ENCODE measurements at places on chromosomes 7 and 10. TPM values are rescaled to one million over a fixed set of nuclear protein-coding genes. Genes with fewer than 3 reads are reported as not detected.

IKZF5 gene
- total RNA-seq, result 12.0 TPM

IMPDH1 gene
- 25.5 TPM for total RNA-seq

AMPH gene
- 2.4 TPM for total RNA-seq

TMEM72 gene
- not detected for total RNA-seq

ZNF3 gene
- total RNA-seq, result 14.6 TPM

HYAL4 gene
- not detected for total RNA-seq

MAGI2 gene
- 3.1 TPM for total RNA-seq

CALHM2 gene
- 15.2 TPM for total RNA-seq

POMZP3 gene
- total RNA-seq, result 7.5 TPM

DNA sequence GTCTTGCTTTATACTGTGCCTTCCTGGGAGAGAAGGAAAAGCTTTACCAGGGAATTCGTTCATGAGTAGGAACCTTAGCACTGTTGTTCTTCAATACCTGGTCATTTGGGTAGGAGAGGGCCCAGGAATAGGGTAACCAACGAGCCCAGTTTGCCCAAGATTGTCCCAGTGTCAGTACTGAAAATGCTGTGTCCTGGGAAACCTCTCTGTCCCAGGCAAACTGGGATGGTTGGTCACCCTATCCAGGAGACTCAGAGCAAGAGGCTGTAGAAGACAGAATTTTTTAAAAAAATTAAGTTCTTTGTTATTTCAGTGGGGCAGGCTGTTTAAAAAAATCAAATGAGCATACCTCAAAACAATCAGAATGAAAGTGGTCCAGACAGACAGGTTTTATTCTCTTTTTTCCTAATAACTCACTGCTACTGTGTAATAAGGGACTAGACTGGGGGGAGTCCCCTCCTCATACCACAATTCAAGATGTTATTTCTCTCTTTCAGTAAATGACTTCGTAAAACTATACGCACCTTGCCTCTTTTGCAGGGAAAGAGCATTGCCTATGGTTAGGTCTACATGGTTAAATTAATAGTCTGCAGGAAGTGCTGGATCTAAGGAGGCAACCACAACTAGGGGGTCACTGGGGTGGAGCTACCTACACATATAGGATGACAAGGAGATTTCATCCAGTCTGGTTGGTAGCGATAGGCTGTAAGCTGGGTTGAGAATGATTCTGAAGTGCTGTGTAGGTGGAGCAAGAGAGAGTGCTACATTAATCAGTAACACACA lies 41.1 kb upstream of the FAM133B start:
- DNase-seq, result no peak

- no peak for DNase-seq
Measured at GRCh38 chr7:105745681-105746330, 130.6 kb downstream of the ATXN7L1 start.

DNA sequence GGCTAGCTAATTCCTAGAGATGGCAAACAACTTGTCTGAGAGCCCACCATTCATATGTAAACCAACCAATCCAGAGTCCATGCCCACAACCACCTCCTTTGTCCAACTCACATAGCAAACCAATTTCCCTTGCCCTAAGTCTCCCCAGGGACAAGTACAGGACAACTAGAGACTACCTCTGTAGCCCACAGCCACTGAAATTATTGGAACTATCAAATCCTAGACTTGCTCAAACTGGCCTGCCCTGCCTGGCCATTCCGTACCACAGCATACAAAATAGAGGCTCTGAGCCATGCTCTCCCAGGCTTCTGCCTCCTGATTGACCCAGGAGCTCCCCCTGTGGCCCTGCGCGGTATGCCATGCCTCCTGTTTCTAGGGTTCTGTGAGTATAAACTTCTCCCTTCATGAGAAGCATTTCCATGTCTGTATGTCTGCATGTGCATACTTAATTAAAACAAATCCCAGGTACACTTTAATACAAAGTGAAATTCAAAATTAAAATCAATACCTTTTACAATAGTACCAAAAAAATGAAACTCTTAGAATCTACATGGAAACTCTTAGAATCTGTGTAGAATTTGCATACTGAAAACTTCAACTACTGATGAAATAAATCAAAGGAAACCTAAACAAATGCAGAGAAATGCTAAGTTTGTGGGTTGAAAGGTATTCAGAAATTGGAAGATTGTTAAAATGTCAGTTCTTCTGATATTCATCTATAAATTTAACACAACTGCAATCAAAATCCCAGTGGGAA lies 4.0 kb upstream of the HECW1 start:
- no peak for DNase-seq

DNA sequence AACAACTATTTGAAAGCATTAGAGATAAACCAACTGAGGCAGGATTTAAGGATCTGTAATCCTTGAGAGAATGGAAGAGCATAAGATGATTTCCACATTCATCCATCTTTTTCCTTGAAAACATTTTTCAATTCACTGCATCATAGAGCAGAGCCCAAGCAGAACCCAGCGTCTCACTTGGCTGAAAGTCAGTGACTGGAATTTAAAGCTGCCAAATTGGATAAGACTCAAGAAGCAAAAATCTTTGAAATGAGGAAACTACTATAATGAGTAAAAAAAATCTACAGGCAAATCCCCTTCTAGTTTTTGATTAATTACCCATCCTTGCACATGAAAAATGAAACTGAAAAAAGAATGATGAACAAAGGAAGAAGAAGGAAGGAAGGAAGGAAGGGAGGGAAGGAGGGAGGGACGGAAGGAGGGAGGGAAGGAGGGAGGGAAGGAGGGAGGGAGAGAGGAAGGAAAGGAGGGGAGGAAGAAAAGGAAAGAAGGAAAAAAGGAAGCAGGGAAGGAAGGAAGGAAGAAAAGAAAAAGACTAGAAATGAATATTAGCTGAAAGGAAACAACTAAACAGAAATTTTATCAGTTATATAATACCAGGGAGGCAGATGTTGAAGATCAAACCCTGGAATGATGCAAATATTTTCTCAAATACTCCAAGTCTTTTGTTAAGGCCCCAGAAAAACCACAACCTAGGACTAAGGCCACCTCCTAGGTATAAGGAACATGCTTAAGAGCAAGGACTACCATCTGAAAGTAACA lies 336.3 kb upstream of the MAGI2 start:
- DNase-seq, result no peak

DNA sequence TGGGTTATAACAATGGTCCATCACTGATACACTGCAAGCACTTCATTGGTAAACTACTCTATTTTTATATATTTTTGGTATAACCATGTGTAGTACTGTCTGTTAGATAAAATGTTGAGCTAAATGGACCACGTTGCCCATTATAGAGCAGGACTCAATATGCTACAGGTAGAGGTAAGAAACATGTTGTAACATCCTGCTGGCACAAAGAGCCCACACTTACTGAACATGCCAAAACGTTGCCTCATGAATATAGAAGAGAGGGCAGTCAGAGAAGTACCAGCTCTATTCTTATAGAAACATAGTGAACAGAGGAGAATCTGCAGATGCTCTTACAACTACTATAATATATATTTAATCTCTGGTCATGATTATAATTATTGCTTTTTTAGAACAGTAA lies 18.4 kb upstream of the MET start:
- no peak for DNase-seq

- no peak for DNase-seq
Measured at GRCh38 chr10:60618861-60619260, 159.4 kb upstream of the CDK1 start.

DNA sequence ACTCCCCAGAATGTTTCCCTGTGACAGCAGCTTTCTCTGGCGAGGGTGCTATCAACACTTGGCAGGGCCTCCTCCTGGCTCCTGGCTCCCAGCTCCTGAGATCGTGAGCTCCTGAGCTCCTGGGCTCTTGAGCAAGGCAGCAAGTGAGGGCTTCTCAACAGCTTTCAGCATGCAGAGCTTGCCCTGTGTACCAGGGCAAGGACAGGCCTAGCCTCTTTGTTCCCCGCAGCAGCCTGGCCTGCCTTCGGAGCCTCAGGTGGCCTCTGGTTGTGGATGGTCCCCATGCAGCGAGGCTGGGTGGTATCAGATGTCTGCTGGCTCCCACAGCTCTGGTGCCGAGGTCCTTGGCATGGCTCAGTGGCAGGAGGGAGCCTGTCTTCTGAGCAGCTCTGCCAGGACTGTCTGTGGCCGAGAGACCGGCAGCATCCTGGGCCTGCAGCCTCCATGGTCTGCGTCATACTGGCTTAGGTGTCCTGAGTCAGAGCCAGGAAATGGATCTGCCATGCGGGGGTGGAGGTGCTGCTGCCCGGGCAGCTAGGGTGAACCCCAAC lies 44.2 kb downstream of the ZMIZ1 start:
- DNase-seq, result no peak

- no peak for DNase-seq
Measured at GRCh38 chr7:72176875-72177274, 235.3 kb downstream of the CALN1 start.

DNA sequence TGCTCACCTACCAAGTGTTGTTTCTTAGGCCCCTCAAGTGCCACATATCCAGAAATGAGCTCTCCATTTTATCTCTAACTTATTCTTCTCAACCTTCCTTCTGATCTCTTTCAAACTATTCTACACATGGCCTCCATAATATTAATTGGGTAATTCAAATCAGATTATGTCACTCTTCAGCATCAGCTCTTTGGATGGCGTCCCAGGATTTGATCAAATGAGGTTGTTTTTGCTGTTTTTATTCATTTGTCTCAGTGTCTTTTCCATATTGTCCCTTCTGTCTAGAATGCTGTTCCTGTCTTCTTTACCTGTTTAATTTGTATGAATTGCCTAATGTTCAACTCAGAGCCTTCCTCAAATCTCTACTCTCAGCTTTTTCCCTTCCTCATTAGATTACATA lies 234.6 kb upstream of the CXCL12 start:
- DNase-seq, result no peak

DNA sequence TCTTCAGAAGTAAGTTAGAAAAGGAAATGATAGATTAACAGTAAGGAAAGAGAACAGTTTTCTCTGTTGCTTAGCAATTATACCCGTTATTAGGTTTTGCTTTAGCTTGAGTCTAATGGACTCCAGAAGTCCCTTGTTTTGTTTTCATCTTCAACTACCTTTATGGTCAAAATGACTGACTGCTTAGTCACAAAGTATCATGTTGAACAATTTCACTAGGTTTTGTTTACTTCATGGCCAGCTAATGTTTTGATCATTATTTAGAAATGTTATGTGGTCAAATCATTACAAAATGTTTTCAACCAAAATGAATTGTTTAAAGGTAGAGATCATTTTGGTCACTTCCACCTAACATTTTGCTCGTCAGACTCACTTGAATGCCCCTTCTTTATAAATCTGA lies 1.9 kb downstream of the UBN2 start:
- DNase-seq, result no peak

All from Right ventricle myocardium inferior (tissue), 1 donor.